ENCODE measurements at places on chromosomes 2 and 18. TPM values are rescaled to one million over a fixed set of nuclear protein-coding genes. Genes with fewer than 3 reads are reported as not detected.

- no peak for DNase-seq
These were observed 8.2 kb upstream of the SETBP1 start for GRCh38 chr18:44672506-44672905.

DNA sequence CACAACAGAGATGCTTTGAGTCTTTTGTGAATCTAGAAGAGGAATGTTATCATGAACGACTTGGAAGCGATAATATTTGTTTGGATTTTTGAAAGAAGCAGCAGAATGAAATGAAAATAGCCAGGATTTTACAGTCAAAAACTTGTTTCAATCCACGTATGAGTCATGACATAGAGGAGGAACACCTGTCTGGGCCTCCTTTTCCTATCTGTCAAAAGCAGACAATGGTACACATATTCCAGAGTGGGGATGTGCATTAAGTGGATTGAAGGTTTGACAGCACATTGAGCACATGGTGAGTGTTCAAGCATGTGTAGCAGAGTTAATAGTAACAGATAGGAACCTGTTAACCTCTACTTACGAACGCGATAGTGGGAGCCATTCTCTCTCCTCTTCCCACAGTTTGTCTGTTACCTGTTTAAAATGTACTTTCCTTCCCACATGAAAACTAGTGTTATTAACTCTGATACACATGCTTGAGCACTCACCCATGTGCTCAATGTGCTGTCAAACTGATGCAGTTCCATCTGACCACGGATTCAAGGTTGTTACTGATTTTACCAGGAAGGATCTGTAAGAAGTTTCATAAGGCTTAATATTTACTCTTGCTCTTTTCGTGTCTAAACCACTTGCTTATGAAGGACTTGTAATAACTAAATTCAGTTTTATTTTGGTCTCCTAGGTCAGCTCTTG, 863.4 kb upstream of the SOX11 start:
- no peak for DNase-seq

DNA sequence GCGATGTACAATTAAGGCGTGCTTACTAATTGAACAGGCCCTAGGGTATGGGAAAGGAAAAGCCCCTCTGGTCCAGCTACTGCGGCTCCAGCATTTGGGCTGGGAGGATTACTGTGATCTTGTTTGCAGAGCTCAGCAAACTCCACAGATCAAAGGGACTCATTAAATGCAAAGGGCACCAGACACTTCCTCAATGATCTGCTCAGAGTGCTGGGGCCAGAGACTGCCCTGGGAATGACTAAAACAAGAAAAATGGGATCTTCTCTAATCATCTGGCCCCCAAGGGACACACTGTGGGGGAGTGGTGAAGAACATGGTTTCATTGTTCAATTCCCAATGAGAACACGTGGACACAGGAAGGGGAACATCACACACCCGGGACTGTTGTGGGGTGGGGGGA, 85.0 kb downstream of the MARCHF4 start:
- DNase-seq, result no peak

GRCh38 chr2:211900000-211900399, 638.6 kb downstream of the ERBB4 start:
- no peak for DNase-seq

The TGFA gene
- 8.0 TPM for total RNA-seq

The REL gene
- total RNA-seq, result 8.6 TPM
